ENCODE measurements at places on chromosomes 7 and 10.

DNA sequence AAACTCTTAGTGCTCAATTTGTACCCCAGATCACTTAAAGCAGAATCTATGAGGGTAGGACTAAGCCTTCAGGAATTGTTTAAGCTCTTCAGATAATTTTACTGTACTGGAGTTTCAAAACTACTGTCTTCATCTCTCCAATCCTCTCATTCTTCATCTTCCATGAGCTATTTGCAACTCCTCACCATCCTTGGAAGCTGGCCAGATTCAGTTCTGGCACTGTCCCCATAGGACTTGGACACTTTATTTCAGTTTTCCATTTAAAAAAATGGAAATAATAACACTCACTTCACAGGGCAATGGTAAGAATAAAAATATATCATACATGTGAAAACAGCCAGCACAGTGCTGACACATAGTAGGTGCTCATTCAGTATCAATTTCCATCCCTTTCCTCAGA lies 74.6 kb downstream of the PPP1R17 start:
- no peak for DNase-seq

DNA sequence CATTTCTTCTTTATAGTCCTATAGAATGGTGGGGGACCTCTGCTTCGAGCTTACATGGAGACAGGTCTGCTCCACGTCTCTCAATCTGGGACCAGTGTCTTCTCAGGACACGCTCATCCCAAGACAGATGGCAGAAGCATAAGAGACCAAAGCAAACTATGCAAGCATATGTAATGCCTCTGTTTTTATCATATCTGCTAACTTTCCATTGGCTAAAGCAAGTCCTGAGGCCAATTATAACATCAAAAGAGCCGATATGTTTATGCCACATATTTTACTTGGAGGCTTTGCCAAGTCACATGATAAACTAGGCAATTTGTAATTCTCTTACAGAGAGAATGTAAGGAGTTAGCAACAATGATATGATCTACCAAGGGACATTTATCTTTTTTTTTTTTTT lies 102.6 kb upstream of the NRBF2 start:
- no peak for DNase-seq

- no peak for DNase-seq
Measured at GRCh38 chr7:52114056-52114455, 797.4 kb upstream of the COBL start.

DNA sequence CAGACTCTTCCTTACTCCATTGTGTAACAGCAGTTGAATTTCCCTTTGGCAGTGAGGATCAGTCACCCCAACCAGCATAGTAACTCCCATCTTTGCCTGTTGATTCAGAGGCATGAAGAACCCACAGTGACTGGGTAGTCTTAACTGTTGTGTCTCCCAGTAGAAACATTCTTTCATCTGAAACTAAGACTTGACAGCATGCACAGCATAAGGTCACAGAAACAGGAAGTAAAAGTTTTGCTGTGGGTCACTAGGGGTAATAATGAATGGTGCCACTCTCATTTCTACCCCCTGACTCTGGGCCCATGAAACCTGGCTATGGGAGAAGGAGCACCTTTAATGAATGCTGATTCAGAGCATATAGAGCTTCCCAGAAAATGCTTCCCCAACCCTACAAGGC lies 8.3 kb upstream of the FRMPD2 start:
- DNase-seq: no peak

GRCh38 chr10:70363971-70364771 lies 18.3 kb downstream of the LRRC20 start:
- peak; percentile 70 for DNase-seq

GRCh38 chr7:143399151-143399550 lies 9.5 kb downstream of the EPHA1 start:
- no peak for DNase-seq

DNA sequence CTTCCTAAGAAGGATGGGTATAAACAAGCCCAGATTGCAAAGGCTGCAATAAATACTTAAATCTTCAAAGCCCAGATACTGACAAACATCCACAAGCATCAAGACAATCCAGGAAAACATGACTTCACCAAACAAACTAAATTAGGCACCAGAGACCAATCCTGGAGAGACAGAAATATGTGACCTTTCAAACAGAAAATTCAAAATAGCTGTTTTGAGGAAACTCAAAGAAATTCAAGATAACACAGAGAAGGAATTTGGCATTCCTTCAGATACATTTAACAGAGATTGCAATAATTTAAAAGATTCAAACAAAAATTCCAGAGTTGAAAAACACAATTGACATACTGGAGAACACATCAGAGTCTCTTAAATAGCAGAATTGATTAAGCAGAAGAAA lies 23.0 kb downstream of the GSDME start:
- DNase-seq: no peak

GRCh38 chr7:139782932-139783331 lies 5.1 kb upstream of the HIPK2 start:
- DNase-seq: no peak

GRCh38 chr10:100969187-100970075 lies at the start of gene SEMA4G:
TSS of gene SEMA4G (plus strand) at chr10:100969504. CDS start at chr10:100972913, 3,409 bp downstream.
- DNase-seq: no peak

GRCh38 chr7:141417506-141417905 lies 133.7 kb upstream of the AGK start:
- DNase-seq: no peak

DNA sequence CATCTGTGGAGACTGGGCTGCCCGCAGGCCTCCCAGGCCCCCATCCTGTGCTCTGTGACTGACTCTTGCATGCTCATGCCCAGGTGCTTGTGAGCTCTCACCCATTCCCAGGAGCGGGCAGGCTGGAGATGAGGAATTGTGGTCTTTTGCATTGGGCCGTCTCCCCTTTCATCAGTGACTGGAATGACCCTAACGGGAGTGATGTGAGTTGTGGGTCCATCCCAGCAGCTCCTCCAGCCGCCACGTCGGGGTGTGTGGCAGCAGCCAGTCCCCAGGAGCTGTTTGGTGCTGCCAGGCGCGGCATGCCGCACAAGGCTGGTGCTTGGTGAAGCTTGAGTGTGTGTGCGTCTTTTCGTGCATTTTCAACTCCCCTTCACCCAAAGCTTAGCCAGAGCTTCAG lies 164.2 kb downstream of the ACTR3B start:
- DNase-seq: no peak

- no peak for DNase-seq
Measured at GRCh38 chr7:2601065-2601464, 30.7 kb upstream of the TTYH3 start.

DNA sequence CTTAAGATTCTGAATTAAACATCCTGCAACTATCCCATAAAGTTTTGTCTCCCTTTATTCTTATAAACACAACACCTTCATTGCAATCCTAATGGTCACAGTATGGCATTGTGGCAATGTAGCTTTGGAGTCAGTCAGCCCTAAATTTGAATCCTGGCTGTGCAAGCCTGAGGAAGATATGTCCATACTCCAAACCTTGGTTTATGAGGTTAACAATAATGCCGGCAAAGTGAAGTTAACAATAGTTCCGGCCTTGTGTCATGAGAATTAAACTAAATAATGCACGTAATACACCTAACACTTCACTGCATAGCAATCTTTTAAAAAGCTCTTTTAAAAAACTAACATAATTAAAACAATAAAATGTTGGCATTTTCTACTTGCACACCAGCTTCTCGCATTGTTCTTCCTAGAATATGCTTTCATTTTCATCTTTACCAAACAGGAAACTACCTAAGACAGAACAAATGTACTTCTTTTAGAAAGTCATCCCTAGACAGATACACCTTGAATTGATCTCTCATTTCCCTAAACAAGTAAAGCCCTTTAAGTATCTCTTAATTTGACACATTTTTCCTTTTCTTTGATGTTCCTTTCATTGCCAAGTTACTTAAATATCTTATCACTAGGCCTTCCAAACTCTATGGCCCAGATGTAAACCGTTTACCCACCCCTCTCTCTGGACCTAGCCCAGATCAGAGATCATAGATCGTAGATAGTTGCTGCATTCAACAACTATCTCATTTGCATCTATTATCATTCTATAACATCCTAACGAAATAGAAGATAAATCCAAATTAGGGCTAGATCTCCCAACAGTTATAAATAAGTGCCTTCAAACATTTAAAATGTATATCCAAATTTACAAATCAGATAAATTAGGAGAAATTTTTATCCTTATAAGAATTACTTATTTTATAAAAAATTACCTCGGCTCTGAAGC lies 66.7 kb downstream of the CREB3L2 start:
- no peak for DNase-seq

DNA sequence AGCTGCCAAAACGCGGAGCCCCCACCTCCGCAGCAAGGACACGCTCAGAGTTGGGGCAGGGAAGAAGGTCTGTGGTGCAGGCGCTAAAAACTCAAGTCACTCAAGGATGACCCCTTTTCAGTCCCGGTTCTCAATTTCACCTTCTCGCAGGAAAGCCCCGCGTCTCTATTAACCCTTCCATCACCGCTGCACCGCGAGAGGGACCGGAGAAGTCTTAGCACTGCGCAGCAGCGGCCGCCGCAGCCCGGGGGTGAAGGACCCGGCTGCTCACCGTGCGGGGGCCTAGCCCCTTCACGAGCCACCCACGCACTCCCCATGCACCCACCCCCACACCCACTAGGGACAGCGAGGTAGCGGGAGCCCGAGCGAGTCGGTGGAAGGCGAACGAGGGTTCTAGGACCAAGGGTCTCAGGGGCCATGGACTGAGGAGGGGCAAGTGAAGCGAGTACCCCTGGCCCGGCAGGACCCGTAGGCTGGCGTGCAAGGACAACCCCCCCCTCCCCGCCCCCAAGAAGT lies 162.9 kb downstream of the SH3PXD2A start:
- no peak for DNase-seq

Measured in stimulated activated CD8-positive, alpha-beta memory T cell treated with anti-CD3 and anti-CD28 coated beads, Interleukin-15, amount 100 ng/mL, for 48 hours (primary cell).